ELF-1 (cell line): ENCODE measurements at places on chromosomes 4 and X.
A peak's percentile ranks its signal among the peaks of the same experiment; 100 is the strongest.

DNA sequence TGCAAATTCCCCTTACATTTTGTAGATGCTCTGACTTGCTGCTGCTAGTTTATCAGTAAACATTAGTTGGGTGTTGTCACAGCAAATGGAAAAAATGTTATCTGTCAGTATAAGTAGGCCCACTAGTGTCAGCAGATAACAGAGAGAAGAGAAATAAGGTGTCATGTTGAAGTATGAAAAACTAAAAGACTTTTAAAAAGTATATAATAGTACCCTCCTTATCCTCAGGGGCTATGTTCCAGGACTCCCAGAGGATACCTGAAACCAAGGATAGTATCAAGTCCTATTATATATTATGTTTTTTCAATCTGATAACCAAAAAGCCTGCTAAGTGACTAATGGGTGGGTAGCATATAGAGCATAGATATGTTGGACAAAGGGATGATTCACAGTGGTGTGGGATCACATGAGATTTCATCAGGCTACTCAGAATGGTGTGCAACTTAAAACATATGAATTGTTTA lies 11.6 kb upstream of the BMP2K start:
- DNase-seq = no peak

GRCh38 chr4:24240655-24241054 lies 343.7 kb downstream of the DHX15 start:
- DNase-seq = peak; percentile 23

DNA sequence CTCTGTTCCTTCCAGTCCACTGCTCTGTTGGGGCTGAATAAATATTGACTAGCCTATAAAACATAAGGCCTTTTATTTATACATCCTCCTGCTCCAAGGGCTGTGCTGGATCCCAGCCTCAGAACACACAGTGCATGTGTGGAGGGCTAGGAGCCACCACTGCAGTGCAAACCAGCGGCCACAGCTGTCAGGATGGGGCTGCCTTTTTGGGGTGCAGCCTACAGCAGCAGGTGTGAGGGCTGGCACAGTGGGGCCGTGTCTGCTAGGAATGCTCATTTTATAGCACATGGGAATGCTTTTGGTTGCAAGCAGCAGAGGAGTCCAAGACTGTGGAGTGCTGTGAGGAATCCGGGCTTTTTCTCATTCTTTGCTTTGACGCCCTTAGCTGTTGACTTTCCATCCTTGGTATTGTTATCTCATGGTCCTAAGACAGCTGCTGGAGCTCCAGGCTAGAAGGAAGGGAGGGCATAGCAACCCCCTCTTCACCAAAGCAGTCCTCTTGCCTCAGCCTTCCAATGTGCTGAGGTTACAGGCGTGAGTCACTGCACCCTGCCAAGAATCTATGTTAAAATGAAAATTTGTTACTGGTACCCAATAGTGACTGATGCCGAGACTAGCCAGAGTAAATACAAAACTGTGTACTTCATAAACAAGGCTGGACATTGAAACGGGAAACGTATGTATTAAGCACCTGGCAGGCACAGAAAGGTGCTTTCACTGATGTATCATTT lies 334.3 kb upstream of the GATB start:
- DNase-seq = no peak

DNA sequence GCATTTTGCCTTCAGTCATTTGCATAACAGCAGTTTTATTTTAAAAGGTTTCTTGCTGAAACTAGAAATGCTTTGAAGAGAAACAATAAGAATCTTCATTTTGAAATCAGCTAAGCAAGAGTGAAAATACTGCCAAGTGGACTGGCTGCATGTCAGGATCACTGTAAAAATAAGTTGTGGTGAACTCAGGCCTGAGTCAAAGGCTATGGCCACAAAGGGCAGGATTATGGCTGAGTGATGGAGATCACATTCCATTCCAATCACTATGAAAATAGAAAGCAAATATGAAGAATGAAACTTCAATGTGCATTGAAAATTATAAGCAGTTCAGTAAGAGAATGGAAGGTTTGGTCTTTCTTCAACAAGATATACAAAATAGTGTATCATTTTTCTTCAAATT lies 224.5 kb downstream of the PCDH18 start:
- DNase-seq = no peak

GRCh38 chr4:6732441-6733357 lies 16.7 kb downstream of the BLOC1S4 start:
- DNase-seq = peak; percentile 76

- DNase-seq = no peak
Observed at GRCh38 chr4:37678624-37679023, 7.6 kb downstream of the RELL1 start.

DNA sequence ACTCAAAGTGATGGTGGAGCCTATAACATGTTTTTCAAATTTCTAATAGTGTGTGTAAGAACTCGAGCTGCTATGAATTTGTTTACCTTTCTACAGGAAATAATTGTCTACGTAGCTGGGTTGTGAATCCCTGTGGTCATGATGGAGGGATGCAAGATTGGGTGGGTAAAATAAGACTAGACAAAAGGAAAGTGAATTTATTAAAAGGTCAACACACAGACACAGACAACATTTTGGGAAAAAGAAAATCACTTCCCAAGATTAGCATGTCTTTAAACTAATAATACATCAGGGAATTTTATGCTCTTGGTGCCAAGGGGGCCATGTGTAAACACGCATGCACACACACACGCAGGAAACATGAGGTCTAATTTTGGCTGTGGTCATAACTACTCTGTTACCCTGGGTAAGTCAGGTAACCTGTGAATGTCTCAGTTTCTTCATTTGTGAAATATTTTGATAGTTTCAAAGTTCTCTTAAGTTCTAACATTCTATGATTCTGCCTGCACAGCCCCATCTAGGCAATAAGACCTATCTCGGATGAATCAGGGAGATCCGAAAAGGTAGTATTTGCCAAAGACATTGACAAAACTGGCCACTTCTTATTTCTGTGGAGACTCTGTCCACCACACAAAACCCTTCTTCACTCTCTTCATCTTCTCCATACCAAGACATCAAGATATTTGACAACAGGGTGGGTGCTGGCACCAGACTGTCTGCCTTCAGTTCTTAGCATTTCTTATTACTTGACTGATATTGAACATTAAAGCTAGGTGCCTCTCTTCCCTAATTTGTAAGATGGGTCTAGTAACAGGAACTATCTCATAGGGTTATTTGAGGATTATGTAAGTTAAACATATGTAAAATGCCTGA lies 1.6 kb upstream of the UNC5C start:
- DNase-seq = no peak

DNA sequence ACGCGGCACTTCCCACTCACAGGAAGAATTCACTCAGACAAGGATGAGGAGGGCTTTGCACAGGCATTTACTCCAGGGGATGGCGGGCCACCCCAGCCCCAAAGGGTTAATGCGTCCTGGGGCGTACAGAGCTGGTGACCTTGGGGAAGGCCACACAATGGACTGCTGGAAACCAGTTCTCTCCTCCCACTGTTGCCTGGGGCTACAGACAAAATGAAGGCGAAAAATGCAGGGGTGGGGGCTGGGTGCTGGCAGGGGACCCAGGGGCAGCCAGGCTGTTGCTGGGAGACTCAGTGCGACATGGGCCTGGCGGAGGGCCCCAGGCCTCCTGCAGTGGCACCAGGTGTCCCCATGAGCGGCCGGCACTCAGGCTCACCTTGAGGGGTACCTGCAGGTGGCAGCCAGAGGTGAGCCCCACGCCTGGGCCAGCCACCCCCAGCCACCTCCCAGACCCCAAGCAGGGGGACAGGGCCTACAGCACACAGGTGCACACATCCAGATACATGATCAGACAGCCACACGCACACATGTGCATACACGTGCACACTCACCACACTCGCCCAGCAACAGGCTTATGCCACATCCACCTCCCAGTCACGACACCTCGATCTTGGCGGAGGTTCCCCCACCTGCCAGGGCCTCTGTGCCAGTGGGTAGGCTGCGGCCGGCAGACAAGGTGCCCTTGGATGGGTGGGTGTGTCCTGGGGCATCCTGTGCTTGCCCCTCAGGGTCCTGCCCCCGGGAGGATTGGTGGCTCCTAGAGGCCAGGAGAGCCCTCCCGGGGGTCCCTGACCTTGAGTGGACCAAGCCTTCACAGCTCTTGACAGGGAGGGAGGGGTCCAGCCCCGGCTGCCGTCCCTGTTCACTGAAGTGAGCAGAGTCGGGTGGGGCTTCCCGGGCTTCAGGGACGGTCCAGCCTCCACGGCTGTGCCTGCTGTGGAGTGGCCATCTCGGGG lies 13.1 kb downstream of the NAT8L start:
- peak; percentile 77 for DNase-seq

DNA sequence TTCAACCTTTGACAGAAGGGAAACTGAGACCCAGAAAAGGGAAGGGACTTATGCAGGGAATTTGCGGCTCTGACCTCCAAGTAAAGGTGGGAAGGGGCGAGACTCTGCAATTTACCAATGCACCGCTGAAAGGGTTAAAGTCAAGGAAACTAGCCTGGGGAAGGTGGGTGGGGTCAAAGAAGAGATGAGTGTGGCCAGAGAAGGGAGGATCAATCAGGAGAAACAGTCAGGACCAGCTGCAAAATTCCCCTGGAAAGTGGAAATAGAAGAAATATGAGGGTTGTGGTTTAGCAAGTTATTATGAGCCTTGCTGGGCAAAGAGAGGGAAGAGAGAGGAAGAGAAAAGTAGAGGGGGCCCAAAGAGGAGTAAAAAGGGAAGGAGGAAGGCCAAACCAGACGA lies 30.5 kb downstream of the STARD8 start:
- DNase-seq = peak; percentile 36

- DNase-seq = no peak
Observed at GRCh38 chr4:40614031-40614430, 15.6 kb downstream of the RBM47 start.

GRCh38 chr4:114479595-114479994 lies 119.0 kb upstream of the UGT8 start:
- DNase-seq = no peak

DNA sequence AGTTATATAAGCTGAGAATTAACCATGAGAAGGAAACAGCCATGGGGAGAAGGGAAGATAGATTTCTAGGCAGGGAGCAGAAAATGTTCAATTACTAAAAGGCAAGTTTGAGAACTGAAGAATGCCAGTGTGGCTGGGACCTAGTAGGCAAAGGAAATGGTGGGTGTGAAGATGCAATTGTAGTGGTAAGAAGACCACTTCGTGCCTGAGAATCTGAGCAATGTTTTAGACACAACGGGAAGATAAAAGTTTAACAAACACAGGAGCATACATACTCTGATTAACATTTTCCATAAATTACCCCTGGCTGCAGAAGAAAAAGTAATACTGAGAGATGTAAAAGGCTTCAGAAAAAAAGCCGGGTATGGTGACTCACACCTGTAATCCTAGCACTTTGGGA lies 18.1 kb upstream of the MMRN1 start:
- no peak for DNase-seq

GRCh38 chr4:184671101-184671500 lies 21.6 kb downstream of the PRIMPOL start:
- DNase-seq = no peak

DNA sequence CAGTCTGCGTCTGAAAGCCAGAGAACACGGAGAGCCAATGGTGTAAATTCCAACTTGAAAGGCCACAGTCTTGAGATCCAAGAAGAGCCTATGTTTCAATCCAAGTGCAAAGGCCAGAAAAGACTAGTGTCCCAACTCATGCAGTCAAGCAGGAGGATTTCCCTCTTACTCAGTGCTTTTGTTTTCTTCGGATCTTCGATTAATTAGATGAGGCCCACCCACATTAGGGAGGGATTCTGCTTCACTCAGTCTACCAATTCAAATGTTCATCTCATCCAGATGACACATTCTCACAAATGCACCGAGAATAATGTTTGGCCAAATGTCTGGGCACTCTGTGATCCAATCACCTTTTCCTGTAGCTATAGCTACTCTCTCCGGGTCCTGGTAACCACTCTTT lies 91.5 kb upstream of the S100G start:
- DNase-seq = no peak

DNA sequence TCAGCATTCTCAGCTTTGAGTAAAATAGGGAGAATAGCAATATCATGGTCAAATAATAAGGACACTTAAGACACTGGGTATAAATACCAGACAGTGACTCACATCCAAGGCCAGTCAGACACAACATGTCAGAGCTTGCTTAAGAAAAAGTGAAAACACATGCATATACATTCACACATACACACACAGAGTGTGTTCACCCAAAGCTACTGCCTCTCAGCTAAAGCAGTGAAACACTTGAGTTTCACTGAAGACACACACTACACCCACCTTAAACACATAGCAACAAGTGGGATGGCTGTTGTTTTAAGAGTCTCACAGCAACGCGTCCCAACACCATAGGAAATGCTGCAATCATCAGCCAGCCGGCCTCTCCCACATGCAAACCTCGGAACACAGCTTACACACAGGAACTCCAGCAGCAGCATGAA lies 14.4 kb downstream of the SHROOM4 start:
- DNase-seq = no peak

GRCh38 chr4:5638316-5638715 lies 70.0 kb downstream of the EVC2 start:
- no peak for DNase-seq

DNA sequence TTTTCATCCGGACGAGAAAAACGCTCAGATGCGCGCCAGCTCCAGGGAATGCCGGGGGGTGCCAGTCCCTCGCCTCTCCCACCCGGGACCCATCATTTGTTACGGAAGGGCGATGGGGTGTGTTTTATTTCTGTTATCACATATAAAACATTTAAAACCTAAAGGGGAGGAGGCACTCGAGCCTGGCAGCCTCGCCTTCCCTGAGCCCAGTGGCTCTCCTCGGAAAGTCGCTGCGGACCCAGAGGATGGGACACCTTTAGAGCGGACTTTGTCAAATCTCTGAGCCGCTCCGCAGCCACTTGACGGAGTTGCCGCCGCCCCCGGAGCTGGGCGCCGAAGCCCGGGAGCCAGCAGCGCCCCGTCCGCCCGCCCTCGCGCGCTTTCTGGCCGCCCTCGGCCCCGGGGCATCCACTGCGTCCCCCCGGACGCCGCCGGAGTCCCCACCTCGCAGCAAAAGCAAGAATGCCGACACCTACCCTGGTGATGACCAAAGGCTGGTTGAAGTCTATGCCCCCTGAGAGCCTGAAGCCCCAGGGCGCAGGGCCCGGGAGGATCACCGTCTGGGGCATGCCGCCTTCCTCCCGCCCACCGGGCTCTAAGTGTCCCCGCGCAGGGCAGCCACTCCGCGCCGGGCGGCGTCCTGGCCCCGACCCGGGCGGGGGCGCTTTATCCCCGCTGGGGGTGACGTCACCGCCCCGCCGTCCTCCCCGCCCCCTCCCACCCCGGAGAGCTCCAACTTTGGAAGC lies at the start of gene PDLIM3:
Gene PDLIM3 (minus strand): TSS at position 642 of the 746 bp plus-strand sequence. CDS start 73 bp downstream, at position 569.
- peak; percentile 74 for DNase-seq

DNA sequence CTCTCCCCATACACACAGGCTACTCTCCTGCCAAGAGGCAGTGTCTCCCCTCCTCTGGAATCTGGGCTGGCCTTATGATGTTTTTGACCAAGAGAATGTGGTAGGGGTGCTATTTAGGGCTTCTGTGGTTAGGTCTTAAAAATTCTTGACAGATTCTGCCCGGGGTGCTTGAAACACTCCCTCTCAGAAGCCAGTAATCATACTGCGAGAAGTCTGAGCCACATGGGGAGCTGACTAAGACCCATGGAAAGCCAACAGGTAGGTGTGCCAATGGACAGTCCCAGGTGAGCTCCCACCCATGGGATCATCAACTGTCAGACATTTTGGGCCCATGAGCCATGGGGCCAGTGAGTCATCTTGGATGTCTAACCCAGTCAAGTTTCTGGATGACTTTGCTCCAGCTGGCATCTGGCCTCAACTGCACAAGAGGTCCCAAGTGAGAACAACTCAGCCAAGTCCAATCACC lies 315.7 kb downstream of the FBXW7 start:
- no peak for DNase-seq

- DNase-seq = peak; percentile 81
Observed at GRCh38 chr4:7650606-7651385, 216.1 kb upstream of the PSAPL1 start.
